Kidney (tissue), 22 donors: ENCODE measurements at places on chromosomes 13 and 19.

GRCh38 chr13:98503175-98504028, 73.5 kb downstream of the STK24 start:
- no peak for DNase-seq

- DNase-seq, result no peak
Measured at GRCh38 chr13:99314640-99315176, 7.5 kb upstream of the GPR183 start.

DNA sequence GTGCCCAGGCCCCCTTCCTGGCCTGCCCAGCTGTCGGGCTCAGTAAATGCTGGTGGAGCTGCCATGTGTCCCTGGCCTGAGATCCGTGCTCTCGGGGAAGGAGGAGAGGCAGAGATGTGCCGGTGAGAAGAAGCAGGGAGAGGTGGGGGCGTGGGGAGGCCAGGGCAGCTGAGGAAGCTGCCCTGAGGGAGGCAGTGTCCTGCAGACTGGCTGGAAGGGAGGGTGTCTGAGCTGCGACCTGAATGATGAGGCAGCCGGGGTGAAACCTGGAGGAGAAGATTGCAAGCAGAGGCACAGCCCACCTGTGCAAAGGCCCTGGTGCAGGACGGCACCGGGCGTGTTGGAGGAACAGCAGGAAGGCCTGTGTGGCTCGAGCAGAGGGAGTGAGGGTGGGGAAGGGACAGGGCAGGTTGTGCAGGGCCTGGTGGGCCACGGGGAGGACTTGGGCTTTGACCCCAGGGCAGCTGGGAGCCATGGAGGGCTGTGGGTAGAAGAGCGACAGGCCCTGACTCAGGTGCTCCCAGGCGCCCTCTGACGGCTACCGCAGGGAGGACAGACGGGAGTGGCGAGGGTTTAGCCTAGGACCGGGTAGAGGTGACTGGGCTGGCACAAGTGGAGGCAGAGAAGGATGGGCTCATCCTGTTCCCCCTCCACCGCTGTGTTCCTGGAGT, 14.0 kb upstream of the CELF5 start:
- peak; percentile 48 for DNase-seq

DNA sequence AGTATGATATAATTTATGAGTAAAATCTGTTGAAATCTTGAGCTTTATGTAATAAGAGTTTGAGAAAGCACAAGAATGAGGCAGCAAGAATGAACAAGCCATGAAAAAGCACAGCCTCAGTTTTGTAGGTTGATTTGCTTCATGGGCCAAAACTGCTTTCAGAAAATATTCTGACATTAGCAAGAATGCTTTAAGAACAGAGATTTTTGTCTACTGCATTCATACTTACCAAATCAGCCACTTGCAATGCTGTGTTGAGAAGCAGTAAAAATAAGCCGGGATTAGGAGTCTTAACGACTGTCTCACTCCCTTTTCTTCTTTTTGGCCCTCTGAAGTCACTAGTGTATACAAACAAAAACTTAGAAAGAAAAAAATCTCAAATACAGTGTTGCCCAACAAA, 114.5 kb downstream of the POSTN start:
- no peak for DNase-seq

DNA sequence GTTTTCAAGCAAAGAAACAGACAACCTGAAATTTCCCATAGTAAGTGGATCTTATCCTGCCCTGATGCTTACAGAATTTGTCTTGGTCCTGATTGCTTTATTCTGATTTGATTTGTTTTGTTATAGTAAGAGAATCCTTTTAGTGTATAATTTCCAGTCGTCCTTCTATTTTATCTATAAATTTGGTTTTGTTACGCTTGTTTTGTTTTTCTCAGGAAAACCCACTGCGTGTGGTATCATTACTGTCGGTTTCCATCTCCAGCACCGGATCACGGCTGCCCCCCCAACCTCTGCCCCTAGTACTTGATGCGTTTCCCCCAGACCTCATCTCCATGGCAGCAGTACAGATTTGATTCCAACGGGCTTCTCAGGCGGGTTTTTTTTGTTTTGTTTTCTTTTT, 58.0 kb upstream of the PDCD5 start:
- no peak for DNase-seq

GRCh38 chr13:30308548-30308947, 1.2 kb upstream of the KATNAL1 start:
- DNase-seq, result no peak
